Stimulated activated CD4-positive, alpha-beta T cell treated with anti-CD3 and anti-CD28 coated beads, Interleukin-12 subunit alpha, Interleukin-12 subunit beta, amount 100 ng/mL, for 24 hours (primary cell): ENCODE measurements at places on chromosomes 1 and 21.

DNA sequence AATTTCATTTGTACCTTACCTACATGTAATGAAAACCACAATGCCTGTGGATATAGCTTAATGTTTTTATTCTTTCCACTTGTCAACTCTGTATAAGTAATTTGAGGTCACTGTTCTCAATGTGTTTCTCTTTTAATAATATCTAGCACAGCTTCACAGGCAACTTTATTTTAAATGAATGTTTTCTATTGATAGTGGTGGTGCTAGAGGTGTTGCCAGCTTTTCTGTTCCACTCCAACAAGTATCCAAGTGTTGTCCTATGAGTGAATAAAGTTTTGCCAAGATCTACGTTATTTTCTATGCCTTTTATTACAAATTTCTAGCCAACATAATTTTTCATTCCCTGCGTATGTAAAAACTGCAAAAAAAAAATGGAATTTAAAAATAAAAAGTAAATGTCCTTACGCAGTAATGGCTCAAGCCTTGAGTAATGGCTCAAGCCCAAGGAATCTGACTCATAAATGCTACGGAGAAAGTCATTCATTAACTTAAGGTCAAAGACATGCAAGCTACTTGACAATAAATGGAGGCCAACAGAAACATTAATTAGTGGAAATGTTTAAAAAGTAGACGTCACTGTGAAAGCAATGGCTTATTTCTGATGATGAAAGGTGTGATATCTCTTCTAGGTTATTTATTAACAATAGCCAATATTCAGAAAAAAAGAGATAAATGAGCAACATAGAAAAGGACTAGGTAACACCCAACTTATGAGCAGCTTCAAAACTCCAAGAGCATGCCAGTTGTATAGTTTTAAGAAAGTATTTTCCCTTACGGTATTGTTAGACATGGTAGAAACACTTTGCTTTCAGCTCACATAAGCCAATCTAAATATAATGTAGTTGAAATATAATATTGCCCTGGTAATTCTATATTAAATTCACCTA, 71.4 kb downstream of the SLC44A5 start:
- no peak for DNase-seq

DNA sequence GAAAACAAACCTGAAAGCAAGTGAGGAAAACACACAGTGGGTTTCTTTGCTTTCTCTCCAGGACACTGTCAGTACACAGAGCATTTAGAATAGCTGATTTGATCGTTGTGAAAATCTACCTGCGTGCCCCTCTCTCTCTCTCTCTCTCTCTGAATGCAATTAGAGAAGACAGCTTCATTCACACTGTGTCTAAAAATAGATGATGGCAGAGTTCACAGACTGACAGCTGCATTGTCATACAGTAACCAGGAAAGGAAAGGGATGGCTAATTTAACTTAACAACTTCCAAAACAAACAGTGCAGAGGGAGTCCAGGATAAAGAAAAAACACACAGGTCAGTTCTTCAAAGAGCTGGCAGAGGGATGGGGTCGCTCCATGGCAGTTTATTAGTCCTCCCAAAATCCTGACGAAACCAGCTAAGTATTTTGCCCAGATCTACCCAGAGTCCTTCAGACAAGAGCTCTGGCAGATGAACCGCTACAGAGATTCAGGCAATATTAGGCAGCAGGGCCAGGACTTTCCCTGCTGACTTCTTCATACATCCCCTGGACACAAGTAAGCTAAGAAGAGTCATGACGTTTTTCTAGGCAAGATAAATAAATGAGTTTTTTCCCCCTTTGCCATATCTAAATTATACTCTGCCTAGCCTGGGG, 58.9 kb downstream of the WLS start:
- DNase-seq, result no peak

DNA sequence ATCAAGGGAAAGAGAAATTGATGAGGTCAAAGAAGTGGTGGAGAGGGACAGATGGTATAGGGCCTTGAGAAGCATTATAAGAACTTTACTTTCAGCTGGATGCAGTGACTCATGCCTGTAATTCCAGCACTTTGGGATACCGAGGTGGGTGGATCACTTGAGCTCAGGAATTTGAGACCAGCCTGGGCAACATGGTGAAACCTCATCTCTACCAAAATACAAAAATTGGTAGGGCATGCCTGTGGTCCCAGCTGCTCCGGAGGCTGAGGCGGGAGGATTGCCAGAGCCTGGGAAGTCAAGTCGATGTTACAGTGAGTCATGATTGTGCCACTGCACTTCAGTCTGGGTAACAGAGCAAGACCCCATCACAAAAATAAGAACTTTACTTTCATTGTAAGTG, 5.7 kb downstream of the TMEM50A start:
- DNase-seq, result no peak

DNA sequence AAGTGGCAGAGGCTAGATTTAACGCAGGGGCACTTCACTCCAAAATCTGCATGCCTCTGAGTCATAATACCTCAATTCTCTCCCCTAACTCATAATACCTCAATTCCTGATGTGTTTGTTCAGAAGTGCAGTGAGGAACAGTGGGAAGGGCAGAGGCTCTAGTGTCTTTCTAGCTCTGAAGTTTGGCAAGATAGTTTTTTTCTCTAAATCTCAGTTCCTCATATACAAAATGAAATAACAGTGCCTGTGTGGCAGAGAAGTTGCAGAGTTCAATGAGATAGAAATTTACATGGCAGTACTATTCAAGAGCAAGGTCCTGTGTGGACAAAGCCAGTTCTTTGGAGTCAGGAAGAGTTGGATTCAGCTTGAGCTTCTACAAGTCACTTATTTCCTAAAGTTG, 9.8 kb downstream of the JUN start:
- DNase-seq, result no peak

DNA sequence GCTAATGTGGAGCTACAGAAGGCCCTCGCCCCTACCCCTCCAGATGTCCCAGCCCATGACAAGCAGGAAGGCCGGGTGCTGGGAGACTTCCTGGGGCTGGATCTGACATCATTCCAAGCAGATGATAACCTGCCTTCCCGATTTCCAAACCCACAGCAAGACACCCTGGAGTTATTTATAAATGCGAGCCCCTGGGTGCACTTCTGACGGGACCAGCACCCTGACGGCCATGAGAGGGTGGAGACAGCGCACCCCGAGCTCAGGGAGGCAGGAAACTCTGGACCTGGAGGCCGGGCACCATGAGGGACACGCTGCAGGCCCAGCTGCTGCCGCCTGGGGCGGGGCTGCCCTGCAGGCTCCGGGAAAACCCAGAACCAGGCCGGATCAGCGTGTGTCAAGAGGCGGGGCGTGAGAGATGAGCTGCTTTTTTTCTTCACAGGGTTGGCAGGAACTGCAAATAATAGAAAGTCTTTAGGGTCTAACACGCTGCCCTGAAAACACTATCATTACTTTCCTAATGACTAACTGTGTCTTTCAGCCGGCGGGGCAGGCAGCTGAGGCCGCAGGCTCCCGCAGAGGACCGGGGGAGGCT, 2.5 kb upstream of the PCBP3 start:
- no peak for DNase-seq

GRCh38 chr1:93845538-93846205, 33.3 kb downstream of the DNTTIP2 start:
- no peak for DNase-seq

GRCh38 chr1:111778541-111779051, 22.9 kb downstream of the DDX20 start:
- DNase-seq, result no peak

GRCh38 chr21:41703857-41704501, 62.9 kb downstream of the RIPK4 start:
- DNase-seq, result no peak

- no peak for DNase-seq
Observed at GRCh38 chr21:44755227-44755626, 43.9 kb upstream of the TSPEAR start.

DNA sequence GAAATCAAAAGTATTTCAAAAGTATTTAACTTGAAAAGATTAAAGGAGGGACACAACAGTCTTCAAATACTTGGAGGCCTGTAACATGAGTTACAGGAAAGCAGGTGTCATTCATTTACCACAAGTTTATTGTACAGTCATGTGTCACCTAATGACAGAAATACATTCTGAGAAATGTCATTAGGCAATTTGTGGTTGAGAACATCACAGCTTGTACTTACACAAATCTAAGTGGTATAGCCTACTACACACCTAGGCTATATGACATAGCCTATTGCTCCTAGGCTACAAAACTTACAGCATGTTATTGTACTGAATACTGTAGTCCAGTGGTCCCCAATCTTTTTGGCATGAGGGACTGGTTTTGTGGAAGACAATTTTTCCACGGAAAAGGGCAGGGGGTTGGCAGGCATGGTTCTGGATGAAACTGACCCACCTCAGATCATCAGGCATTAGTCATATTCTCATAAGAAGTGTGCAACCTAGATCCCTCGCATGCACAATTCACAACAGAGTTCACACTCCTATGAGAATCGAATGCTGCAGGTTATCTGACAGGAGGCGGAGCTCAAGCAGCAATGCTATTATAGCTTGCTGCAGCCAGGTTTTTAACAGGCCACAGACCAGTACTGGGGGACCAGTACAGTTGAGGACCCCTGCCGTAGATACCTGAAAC, 25.0 kb upstream of the PHTF1 start:
- no peak for DNase-seq

DNA sequence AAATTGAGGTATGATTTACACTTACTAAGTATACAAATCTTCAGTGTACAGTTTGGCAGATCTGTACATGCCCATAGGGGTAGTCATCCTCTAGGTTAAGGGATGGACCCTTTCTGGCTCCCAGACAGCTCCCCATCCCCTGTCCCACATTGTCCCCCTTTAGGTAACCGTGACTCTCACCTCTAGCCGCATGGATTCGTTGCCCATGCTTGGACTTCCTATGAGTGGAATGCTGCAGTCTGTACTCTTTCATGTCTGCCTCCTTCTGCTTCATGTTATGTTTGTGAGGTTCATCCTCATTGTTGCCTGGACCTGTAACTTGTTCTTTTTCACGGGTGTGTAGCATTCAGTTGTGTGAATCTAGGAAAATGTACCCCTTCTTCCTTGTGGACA, 20.3 kb downstream of the SLC37A1 start:
- no peak for DNase-seq

DNA sequence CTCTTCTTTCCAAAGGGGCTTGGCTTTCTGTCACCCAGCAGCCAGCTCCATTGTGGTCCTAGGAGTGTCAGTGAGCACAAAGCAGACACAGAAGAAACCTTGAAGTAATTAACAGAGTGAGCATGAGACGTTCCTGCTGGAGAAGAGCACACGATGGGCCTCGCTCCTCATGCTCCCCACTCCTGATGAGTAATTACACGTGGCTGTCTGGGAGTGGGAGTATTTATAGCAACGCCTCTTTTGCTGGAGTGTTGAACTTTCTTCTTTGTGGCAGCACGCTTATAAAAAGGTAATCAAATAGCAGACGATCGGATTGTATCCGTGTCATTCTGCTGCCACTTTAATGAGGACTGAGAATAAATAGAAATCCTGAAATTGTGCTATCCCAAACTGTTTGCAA, 185.8 kb downstream of the CAMTA1 start:
- DNase-seq, result no peak

GRCh38 chr1:202283991-202284390, 57.7 kb downstream of the UBE2T start:
- DNase-seq, result no peak

GRCh38 chr21:44614961-44615391, 3.1 kb downstream of the KRTAP10-8 start:
- DNase-seq, result no peak

- no peak for DNase-seq
Observed at GRCh38 chr1:230399321-230400006, 26.7 kb downstream of the PGBD5 start.

GRCh38 chr21:38741092-38741949, 64.4 kb upstream of the ETS2 start:
- no peak for DNase-seq

DNA sequence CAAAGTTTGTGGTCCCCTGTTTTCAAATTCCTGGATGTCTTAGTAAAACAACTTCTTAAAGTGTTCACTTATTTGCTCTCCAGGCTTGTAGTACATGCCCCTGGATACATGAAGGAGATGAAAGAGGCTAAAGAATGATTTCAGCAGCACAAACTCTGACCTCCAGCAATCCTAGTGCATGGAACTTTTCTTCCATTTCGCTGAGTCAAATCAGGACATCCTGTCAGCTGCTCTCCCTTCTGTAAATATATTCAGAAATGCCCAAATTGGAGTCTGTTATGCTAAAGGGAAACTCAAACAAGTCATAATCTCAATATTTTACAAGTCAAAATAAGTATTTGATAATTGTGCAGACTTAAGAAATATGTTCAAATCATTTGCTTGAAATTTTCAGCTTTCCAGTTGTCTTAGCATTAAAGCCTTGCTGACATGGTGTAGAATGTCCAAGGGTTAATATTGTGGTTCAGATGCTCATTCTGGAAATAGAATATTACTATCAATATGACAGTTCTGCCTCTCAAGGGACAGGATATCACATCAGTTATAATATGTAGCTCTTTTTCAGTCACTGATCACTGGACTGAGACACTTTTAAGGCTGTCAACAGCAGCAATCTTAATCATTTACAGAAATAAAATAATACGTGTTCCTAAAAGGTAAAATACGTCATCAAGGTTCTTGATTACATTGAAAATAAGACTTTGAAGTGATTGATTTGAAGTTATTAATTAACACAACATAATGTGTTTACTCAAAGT, 1157.3 kb downstream of the PLA2G4A start:
- DNase-seq, result no peak

- DNase-seq, result no peak
Observed at GRCh38 chr1:113835686-113836290, 23.5 kb upstream of the RSBN1 start.

- DNase-seq, result no peak
Observed at GRCh38 chr1:227450489-227450888, 112.9 kb upstream of the ZNF678 start.

- peak; percentile 8 for DNase-seq
Observed at GRCh38 chr1:241985787-241986186, 13.1 kb downstream of the MAP1LC3C start.

- DNase-seq, result no peak
Observed at GRCh38 chr1:216723274-216723780, at the start of gene ESRRG. Gene ESRRG (minus strand): TSS chr1:216723429. CDS start chr1:216723299, 130 bp downstream.

GRCh38 chr1:219903353-219903871, 24.9 kb downstream of the SLC30A10 start:
- DNase-seq, result no peak

- no peak for DNase-seq
Observed at GRCh38 chr1:234244482-234244881, 128.8 kb upstream of the COA6 start.

DNA sequence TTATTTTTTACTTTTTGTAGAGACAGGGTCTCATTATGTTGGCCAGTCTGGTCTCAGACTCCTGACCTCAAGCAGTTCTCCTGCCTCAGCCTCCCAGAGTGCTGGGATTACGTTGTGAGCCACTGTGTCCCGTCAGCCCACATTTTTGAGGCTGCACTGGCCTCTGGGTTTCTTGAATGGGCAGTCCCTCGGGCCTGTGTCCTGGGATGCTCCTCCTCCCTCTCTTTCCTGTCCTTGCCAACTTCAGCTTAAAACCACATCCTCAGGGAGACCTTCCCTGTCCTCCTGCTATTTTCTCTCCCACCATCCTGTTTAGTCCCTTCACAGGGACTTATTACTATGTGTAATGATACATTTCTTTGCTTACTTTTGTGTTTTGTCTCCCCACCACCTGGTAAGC, 31.4 kb upstream of the LYST start:
- no peak for DNase-seq

GRCh38 chr1:85818371-85818770, 110.1 kb upstream of the ZNHIT6 start:
- DNase-seq, result no peak

GRCh38 chr1:203547771-203548421, 53.9 kb downstream of the OPTC start:
- no peak for DNase-seq
